Activated CD4-positive, alpha-beta T cell treated with anti-CD3 and anti-CD28 coated beads, Interleukin-2, amount 50 U/mL, for 4 hours (primary cell): ENCODE measurements at places on chromosomes 5 and 9.

GRCh38 chr9:121684381-121685145 is 33.1 kb downstream of the DAB2IP start:
- no peak for DNase-seq

- DNase-seq = no peak
These were observed 80.6 kb upstream of the ZNF366 start for GRCh38 chr5:72587661-72588308.

DNA sequence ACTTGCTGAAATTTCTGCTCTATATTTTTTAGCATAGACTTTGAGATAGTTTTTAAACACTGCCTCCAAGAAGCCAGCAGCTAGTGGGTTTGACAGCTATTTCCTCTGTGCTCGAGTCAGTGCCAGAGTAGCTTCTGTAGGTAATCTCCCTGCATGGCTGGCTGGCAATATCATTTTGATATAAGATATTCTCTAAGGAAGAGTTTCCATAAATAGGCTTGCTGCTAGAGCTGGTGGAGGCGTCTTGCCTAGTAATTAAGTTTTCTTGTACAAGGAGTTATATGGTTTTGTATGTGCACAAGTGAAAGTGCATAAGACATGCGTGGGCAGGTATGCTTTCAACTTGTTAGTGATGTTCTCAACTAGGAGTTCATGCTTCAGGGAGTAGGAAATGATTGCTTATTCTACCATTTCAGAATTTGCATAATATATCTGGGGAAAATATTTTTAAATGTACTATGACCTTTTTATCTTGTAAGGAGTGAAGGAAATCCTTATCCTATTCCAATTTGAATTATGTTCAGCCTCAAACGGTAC is 74.1 kb upstream of the CCL21 start:
- no peak for DNase-seq

DNA sequence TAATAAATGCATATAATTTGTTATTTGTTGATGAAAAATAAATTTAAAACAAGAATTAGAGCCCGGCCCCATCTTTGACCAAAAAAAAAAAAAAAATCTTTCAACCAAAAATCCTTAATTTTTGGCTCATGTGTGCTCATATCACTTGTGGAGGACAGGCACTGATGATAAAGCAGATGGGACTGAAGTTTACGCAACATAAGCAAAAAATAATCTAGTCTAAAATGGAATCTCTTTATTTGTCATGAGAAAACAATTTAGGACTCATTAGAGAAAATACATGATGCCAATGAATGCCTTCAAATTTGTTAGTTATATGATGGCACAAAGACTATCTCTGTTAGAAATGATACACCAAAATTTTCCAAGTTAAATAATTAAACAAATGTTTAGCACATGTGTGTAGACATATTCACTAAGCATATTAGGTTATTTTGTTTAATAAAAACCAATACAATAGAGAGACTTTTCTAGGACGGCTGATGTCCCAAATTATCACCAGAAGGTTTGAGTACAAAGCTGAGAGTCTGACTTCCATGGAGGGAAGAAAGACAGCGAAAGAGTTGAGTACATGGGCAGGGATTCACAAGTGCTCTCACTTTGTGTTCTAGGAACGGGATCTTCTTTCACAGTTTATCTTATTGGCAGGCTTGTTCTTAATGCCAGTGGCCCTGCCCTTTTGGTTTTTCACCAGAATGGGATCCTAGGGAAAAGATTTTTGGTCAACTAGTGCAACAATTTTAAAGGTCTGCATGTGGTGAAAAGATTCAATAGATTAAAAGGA is 621.4 kb downstream of the RAB3C start:
- DNase-seq = no peak

DNA sequence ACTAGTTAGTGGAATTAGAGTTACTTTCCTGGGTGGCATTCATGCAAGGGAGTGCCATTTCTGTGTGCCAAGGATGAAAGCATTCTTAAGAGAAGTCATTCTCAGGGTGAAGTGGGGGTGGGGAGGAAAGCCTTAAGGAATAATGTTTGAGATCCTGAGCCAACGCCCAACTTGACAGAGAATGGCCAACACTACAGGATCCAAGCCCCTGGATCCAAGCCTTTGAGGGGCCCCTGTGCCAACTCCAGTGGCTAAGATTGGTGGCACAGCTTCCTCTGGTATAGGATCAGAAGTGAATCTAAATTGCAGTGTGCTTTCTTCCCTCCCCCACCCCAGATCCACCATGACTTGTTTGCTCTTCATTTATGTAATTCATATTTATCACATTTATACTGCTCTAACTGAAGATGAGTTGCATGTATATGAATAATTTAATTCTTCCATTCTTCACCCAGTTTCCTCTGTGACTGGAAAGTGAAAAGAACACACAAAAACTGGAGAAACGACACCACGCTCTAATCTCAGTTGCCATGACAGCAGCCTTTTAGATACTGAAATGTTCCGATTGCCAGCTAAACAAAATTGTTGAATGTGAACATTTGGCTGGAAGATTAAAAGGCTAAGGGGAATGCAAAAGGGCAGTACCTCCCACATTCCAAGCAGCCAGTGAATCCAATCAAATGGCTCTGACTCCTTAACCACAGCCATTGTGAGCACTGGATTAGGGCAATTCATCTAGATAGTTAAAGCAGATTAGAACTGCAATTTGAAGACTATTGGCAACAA is 4.5 kb downstream of the ZNF608 start:
- DNase-seq = no peak

GRCh38 chr9:91146391-91147019 is 215.2 kb downstream of the AUH start:
- no peak for DNase-seq

DNA sequence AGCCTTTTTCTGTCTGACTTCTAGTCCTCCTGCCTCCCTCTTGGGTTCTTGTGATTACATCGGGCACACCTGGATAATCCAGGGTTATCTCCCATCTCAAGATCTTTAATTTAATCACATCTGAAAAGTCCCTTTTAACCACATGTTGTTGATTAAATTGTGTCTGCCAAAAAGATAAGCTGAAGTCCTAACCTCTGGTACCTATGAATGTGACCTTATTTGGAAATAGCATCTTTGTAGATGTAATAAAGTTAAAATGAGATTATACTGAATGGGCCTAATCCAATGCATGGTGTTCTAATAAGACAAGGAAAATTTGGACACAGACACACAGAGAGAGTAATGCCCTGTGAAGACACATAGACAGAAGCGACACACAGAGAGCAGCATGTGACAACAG is 232.4 kb downstream of the KCTD16 start:
- no peak for DNase-seq

- DNase-seq = no peak
These were observed 23.8 kb downstream of the LVRN start for GRCh38 chr5:115985802-115986757.

GRCh38 chr5:179227580-179228311 is 117.5 kb downstream of the ADAMTS2 start:
- no peak for DNase-seq

DNA sequence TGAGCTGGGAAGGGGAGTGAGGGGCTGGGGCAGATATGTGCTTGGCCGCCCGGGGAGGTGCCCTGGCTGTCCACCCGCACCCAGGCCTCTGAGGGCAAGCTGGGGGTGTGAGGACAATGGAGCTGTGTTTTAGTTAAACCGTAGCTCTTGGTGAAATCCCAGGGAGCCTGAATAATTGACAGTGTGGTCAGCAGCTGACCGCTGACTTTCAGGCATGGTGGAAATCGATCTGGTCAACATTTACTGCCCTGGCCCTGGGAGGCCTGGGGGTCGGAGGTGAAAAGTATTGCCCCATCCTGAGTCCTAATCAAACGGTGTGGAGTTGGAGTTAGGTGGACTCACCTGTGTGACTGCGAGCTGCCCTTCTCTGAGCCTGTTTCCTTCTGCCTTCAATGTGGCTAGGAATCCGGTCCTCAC is 31.2 kb upstream of the CRB2 start:
- DNase-seq = no peak

GRCh38 chr9:97811533-97812246 is 41.3 kb upstream of the FOXE1 start:
- no peak for DNase-seq

GRCh38 chr5:170390472-170390871 is 1.3 kb upstream of the KCNMB1 start:
- no peak for DNase-seq

DNA sequence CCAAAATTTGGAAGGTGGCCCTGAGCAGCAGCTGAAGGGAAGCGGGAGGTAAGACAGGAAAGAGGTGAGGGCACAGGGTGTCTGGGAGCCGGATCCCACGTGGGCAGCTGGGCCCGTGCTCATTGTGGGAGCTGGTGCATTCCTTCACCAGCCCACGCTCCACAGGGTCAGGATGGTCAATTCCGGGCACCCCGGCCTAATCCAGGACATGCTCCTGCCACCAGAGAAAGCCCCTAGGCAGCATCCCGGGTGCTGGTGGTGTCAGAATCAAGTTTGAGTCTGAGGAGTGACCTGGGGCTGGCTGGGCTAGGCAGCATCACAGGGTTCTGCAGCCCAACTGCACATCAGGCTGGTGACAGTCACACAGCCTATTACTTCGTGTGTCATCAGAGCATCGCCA is 7.1 kb upstream of the PDCD6 start:
- no peak for DNase-seq

DNA sequence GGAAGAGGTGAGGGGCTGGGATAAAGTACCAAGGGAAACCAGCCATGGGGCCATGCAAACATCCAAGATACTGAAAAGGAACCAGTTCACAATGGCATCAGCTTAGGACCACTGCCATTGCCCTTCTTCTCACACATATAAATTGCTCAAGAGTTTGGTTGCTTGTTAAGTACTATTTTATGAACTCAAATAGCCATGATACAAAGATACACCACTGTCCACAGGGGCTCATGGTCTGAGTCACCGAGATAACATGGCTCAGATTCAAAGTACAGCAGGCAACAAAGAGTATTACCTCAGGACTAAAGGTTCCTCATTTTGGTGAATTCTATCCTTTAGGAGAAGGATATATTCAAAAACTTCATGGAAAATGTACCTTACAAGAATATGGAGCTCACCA is 55.6 kb downstream of the FANCC start:
- DNase-seq = no peak

- no peak for DNase-seq
These were observed 186.8 kb upstream of the KLF9 start for GRCh38 chr9:70601000-70601951.

DNA sequence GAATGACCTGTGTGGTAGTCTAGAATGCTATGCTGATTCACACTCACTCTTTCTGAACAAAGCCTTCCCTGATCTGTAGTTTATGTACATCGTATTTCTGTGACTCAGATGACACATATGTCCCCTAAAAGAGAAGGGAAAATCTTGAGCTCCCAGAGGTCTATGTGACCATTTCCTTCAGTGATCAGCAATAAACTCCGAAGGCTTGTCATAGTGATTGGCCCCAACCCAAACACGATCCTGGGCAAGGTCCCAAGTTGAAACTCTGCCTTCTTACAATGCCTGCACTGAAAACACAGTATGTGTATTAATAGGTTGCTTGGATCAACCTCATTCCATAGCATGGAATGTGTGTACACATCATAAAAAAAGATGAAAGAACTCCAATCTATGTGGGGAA is 685.8 kb downstream of the MAT2B start:
- no peak for DNase-seq

GRCh38 chr5:146828385-146828784 is 50.2 kb downstream of the PPP2R2B start:
- no peak for DNase-seq

DNA sequence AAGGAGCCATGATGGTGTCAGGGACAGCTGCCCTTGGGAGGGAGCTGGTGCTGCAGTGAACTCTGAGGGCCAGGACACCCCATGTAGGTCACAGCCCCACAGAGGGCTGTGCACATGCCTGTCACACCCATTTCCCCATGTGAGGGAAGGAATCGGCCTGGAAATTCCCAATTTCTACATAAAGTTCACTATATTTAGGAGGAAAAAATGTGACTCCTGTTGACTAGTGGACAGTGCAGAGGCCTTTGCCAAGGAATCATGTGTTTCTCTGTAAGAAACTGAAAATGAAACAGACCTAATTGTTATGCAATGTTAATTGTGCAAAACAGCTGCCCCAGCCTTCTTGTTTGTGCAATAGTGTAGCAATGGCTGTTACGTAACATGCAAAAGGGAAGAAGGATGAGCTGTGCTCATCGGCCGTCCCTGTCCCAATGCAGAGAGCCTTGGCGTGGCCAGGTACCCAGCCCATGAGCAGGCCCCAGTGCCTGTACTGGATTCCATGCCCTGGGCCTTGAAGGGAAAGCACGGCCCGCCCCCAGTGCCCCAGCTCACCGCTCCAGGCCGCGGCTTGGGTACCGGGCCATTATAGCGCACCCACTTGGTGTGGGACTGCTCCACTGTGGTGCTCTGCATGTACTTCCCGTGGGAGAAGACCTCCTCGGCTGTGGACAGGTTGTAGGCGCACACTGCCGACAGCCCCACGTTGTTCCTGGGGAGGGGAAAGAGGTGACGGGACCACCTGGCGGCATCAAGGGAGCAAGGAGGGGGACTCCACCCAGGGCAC is 70.0 kb downstream of the SECISBP2 start:
- no peak for DNase-seq

DNA sequence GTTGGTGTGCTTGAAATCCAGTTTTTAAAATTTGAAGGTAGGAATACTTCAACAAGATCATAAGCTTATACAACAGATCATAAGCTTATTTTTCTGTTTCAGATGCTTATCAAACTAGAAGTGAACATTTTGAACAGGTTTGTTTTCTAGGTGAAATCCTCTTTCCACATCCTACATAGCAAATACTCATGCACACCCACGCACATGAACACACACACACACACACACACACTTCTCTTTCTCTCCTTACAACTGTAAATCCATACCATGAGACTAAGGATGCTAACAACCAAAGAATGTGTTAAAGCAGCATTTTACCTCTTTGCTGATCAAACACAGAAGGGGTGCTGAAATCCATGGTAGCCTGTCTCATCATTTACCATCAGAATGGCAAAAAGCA is 592 bp downstream of the ANKRD55 start:
- no peak for DNase-seq

DNA sequence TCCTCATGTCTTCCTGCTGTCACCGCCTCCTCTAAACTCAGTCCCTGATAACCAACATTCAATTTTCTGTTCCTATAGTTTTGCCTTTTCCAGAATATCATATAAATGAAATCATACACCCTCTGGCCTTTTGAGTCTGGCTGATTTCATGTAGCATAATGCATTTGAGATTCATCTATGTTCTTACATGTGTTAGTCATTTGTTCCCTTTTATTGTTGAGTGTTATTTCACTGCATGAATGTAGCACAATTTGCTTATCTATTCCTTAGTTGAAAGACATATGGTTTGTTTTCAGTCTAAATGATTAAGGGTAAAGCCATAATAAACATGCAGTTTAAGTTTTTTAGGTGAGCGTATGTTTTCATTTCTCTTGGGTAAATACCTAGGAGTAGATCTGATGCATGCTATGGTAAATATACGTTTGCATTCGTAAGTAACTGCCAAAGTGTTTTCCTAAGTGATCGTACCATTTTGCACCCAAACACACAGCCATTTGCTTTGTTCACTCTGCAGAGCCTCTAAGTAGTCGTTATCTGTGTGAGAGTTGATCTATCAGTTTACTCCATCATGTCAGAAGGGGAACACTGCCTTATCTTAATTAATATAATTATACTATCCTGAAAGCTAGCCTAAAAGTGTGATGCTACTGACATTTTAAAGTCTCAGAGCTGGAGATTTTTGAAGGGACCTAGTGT is 460.8 kb downstream of the DMAC1 start:
- no peak for DNase-seq

- DNase-seq = no peak
These were observed 346.4 kb upstream of the SLC24A2 start for GRCh38 chr9:20135119-20135697.
